ENCODE measurements at places on chromosomes 4 and X.

DNA sequence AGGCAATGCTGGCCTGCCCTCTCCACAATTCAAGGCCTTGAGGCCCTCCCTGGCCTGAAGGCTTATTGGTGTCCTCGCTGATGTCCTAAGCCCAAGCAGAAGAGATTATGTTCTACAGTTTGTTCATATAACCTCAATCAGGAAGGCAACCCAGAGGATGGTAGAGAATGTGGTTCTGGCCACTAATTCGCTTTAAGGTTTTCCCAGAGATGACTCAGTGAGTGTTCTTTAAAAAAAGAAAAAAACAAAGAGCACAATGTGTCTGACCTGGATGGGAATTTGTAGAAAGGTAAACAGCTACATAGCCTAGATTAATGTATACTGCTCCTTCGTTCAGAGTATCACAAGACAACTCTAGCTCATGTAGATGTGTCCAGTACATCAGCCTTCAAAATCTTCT lies 66.0 kb downstream of the MANBA start:
- no peak for DNase-seq

DNA sequence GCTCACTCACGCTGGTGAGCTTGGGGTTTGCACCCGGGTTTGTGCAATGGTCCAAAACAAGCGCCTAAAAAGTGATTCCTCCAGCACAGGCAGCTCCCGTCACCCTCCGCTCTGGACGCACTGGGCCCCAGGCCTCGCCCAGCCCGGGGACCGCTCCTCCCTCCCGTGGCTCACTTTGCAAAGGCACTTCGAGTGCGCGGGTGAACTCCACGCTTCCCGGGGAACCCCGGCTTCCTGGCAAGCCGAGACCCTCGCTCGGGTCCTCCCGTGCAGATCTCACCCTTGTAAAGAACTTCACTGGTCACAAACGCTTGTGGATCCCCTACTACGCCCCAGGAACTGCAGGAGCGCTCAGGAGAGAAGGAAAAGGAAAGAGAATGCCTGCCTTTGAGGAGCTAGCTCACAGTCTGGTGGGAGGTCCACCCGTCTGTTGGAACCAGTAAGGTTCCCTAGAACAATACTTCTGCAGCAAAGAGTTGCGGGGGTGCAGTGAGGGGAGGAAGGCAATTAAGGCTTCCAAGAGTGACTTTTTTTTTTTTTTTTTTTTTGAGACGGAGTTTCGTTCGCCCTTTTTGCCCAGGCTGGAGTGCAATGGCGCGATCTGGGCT lies at the start of gene CTPS2:
Gene CTPS2 (minus strand): TSS at position 122 of the 608 bp plus-strand sequence. CDS start 9,767 bp downstream, outside the sequence.
- peak; percentile 5 for DNase-seq

- DNase-seq, result no peak
Observed at GRCh38 chrX:56125946-56126345, 106.2 kb upstream of the KLF8 start.

GRCh38 chr4:40157436-40157835 lies 39.4 kb upstream of the RHOH start:
- DNase-seq, result no peak

DNA sequence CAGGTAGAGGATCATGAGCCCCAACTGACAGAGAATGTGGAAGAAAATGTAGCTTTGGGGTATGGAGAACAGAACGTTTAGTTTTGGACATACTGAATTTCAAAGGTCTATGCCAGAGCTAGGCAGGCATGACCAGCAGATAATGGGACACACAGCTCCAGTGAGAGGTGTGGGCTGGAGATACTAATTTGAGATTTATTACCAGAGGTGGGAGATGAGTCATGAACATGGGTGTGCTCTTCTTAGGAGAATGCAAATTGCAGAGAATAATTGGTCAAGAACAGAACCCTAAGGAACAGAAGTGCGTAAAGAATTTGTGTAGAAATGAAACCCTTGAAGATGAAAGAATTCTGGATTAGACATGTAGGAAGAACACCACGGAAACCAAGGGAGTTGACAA lies 125.2 kb downstream of the PACRGL start:
- DNase-seq, result no peak

DNA sequence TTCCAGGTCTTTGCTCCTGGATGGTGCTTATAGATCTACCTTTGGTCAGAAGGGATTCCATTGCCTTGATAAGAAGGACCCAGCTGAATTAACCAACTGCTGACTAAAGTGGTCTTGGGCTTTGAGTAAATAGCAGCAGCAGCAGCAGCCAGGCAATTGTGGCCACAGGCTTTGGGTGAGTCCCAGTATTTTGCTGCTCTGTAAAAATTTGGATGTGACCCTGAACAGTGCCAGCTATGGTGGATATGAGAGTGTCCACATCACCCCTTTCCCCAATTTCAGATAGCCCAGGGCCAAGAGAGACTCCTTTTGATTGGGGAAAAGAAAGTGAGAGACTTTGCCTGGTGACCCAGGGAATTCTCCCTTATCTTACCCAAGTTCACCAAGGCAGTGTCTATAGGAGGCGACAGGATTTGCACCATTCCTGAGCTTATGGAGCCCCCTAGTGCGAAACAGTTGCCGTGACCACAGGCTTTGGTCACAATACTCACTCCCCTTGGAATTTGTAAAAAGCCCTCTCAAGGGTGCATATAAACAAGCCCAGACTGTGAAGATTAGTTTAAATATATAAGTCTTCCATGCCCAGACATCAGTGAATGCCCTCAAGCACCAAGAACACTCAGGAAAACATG lies 518.0 kb downstream of the TMA16 start:
- DNase-seq, result no peak

DNA sequence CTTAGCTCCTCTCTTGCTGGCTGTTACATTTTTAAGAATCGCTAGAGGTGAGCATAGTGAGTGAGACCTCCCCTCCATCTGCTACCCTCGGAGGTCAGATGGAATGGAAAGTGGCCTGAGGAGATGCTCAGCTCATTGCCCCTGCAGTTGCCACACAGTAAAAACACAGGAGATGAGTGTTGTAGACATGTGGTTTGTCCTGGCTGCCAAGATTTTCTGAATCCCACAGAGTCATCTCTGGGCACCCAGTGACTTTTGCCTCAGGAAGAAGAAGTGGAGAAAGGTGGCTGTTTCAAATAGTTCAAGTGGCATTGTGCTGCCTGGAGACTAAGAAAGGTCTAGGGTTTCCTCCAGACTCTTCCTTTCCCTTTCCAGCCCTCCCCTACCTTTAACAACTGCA lies 271.0 kb downstream of the STK32B start:
- no peak for DNase-seq

- peak; percentile 0 for DNase-seq
Observed at GRCh38 chrX:13235930-13236329, 83.9 kb downstream of the ATXN3L start.

- peak; percentile 58 for DNase-seq
Observed at GRCh38 chr4:188078116-188078515, 31.3 kb downstream of the TRIML2 start.

Measured in DMS153 (cell line).